NCI-H460 (cell line): ENCODE measurements at places on chromosomes 6 and 20.

DNA sequence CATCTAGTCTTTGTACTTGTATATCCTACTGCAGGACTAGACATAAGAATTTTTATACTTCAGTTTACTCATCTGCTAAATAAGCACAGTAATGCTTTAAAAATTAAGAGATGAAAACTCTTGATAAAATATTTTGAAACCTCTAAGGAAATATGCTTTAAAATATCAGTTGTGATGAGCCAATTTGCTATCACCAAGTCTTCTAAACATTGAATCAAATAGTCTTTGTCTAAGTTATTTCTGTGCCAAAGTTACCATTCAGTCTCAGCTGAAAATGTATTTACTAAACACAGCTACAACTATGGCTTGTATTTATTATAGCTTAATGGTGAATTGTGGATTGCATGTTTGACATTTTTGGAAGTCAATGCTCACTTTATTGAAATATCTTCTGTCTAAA lies 46.2 kb upstream of the RFPL4B start:
- DNase-seq = no peak

- no peak for DNase-seq
Observed at GRCh38 chr20:5608104-5608441, 142.1 kb upstream of the SHLD1 start.

- peak; percentile 21 for DNase-seq
Observed at GRCh38 chr6:130697995-130698535, 129.1 kb upstream of the SMLR1 start.

GRCh38 chr20:56414842-56415765 lies 3.0 kb downstream of the CASS4 start:
- no peak for DNase-seq

DNA sequence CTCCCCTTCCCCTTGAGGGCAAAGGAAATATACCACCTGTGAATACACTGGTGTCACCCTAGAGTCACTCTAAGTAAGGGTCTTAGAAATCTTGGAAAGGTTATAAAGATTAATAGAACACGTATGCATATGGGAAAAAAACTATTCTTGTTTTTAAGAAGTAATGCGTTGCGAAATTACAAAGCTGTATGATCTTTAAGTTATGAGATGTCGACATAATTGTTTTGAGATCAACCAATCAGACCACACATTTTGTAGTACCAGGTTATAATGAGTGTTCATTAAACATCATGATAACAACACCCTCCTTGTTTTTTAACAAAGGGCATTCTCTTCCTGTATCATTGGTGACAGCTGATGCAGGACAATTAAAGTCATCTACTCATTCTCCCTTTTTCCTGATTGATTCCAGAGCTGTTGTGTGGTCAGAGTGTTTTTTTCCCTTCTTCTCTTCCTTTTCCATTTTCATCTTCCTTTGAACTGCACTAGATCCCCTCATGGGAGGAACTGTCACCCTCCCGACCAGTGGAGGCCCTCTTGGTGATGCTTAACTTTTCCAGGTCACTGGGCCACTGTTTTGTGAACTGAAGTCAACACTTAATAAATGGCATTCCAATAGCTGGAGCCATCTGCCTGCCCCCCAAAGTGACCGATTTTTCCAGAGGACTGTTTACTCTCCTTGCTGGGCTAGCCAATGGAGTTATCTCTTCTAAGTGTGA lies 37.0 kb downstream of the PRDM1 start:
- DNase-seq = no peak

DNA sequence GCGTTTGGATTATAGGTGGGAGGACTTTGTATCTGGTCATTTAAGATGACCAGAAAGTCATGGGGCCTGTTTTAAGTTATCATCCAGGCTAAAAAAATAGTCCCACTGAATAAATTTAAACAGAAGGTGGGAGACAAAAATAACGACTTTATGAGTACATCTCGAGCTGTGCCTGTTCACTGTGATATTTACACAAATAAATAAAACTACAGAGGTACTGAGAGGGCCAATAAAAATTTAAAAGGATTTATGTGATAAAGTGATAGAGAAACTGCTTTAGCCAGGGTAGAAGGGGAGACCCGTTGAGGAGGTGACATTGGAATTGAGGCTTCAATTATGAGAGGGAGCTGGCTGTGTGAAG lies 53.4 kb upstream of the PMEPA1 start:
- no peak for DNase-seq

DNA sequence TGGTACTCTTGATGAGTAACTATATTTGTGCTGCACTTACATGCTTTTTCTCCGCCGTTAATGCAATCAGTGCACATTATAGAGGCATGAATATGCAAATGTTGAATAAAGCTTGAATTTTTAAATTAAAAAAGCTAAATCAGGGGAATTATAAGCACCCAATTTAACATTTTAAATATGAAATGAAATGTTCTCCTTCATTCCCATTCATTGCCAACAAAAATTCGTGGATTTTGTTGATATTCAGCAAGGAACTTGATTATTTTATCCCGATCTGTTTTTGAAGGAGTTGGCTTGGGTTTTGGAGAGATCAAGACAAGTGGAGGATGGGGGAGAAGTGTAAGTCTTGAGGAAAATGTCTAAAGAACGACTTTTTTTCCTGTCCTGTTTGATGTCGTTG lies 318.7 kb upstream of the SOX4 start:
- no peak for DNase-seq

GRCh38 chr20:3218307-3218988 lies 9.2 kb downstream of the ITPA start:
- peak; percentile 59 for DNase-seq

- DNase-seq = no peak
Observed at GRCh38 chr6:110310861-110311446, 47.2 kb downstream of the METTL24 start.

DNA sequence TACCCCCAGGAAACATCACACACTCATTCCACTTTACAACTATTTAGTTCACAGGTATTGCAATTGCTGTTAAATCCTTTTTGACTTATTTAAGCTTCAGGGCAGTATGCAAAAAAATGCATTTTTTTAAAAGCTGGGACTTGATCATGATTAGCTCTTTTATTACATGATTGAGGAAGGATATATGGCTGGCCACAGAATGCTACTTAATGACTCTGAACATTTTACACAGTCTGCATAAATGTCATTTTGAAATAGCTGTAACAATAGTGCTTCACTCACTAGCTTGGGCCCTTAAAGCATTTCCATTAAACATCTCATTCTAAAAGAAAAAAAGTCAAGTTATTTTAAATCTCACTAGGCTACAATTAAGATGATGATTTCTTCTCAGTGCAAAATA lies 429.7 kb downstream of the FRK start:
- no peak for DNase-seq
